Gastrocnemius medialis (tissue), 4 donors: ENCODE measurements at places on chromosomes 1 and 21. TPM values are rescaled to one million over a fixed set of nuclear protein-coding genes. Genes with fewer than 3 reads are reported as not detected.

Gene OR2AK2
- total RNA-seq: not detected

Gene SLC6A17
- total RNA-seq: not detected

Gene MROH9
- not detected for total RNA-seq

Gene GOLT1A
- 1.3 TPM for total RNA-seq

Gene TSPAN2
- 2.6 TPM for total RNA-seq

Gene TNFRSF4
- not detected for total RNA-seq

Gene LCE2A
- total RNA-seq: not detected

Gene UMODL1
- total RNA-seq: not detected

Gene TSSK3
- 1.8 TPM for total RNA-seq

Gene MIXL1
- total RNA-seq: not detected

Gene PFKL
- 15.3 TPM for total RNA-seq

DNA sequence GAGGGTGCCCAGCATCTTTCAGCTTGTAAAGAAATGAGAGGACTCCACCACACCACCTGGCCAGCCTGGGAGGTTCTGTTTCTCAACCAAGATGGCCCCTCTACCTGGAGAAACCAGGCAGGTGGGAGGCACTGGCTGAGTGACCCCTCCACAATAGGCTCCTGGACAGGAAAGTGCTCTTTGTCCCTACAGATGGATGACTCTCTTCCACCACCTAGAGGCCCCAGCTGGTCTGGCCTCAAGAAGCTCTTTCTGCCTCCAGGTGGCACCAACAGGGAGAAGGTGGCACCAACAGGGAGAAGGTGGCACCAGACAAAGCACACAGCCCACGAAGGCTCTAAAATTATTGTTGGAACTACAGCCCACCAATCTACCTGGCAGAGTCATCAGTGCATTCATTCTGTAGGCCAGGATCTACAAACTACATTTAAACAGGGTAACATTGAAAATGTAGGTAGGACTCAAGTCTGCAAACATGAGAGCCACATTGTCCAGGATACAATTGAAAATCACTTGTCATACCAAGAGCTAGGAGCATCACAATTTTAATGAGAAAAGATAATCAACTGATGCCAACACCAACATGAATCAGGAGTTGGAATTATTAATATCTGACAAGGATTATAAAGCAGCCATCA, 14.4 kb downstream of the TMPRSS3 start:
- no peak for DNase-seq

DNA sequence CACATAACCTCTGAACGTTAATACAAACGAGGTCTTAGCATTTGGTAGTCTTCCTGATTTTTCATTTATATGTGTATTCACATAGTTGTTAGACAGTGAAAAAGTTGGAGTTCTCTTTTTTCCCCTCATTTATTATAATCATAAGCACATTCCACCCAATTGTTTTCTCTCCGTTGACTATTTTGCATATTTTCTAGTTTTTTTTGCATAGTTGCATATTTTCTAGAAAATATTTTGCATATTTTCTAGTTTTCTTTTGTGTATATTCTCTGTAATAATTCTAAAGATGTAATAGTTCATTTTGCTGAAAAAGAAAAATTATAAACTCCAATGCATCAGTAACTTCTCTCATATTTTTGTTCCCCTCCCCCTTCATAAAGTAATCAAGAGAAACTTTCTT, 47.5 kb downstream of the FYB2 start:
- DNase-seq: no peak

GRCh38 chr1:85611425-85611824, 30.9 kb downstream of the CCN1 start:
- DNase-seq: no peak

DNA sequence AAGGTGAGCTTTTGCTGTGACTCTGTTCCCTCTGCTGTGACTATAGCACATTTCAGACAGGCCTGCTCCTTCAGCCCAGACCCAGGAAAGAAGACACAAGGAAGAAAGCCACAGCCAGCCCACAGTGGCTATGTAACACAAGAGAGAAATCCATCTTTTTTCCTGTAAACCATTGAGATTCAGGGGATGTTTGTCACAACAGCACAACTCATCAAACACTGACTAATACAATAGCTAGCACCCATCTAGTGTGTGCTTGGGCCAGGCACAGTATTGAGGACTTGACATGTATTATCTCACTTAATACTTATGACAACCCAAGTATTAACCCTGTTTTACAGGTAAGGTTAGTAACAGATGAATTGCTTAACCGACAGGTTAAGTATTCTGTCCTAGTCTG, 29.8 kb downstream of the TAS1R2 start:
- DNase-seq: no peak

- DNase-seq: no peak
Measured at GRCh38 chr1:243465738-243466137, 209.9 kb downstream of the SDCCAG8 start.

GRCh38 chr1:226574591-226575435, 26.2 kb downstream of the STUM start:
- DNase-seq: no peak

DNA sequence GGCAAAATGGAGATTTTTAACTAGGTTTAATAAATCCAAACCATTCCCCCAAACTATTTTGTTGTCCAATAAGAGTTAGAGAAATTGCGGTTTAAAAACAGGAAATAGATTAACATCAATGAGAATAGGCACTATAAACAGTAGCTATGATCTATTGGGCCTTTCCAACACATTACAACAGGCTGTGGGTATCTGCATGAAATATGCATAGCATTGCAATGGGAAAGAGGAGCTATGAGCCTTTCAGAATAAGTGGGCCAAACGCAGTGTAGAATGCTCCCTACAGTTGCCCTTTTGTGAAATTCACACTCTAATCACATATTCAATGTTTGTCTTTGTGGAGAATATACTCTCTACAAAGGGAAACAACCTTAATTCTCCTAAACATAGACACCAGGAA, 305.5 kb upstream of the PRMT6 start:
- no peak for DNase-seq

DNA sequence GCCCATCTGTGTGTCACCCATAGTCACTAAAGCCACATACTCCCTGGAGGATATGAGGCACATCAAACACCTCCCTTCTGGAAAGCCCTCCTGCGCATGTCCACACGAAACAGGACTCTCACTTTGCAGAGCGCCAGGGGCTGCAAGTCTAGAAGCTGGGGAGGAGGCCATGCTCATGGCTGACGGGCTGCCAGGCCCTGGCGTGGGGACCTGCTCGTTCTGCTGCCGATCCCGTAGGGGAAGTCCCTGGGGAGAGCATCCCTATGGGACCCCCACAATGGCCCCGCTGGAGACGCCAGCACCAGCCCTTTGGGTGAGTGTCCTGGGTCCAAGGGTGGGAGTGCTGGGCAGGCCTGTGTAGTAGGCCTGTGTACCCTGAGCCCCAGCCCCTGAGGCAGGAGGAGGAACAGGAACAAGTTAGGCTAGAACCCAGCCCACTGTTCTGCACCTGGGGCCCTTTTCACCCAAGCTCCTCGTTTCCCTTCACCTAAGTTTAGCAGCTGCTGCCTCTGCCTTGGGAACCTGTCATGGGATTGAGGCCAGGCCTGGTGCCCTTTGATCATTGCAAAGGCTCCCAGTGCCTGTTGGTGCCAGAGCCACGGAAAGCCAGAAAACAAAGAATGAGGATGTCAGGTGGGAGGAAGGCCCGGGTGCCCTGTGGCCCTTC, 9.9 kb downstream of the FAM3B start:
- no peak for DNase-seq

- no peak for DNase-seq
Measured at GRCh38 chr1:97331165-97331564, 589.7 kb downstream of the DPYD start.

DNA sequence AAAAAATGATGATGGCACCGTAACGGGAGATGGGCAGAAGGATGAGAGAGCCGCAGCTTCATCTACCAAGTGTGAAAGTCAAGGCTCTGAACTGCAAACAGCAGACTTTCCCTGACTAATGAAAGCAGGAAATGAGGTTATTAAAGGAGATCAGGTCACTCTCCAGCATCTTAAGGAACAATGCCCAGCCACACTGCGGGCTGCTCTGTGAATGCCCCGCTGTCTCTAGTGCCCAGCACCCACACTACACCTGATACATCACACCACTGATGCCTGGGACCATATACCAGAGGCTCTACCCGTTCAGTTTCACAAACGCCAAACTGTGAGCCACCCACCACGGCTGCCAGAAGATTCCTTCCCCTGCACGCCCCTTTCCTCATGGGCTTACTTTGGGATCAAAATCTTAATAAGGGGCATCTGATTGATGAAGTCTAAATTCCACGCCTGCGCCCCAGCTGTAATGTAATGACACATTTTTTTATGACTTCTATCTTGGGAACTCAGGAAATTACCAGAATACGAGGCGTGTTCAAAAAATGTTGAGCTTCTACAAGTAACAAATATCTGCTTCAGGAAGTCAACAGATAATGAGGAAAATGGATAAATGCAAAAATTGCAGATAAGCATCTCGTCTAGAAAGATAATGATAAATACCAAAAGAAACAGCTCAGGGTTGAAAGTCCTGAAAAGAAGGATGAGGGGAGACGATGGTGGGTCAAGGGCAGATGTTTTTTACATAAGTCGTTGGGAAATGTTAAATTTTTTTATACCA, 72.0 kb downstream of the MIS18A start:
- no peak for DNase-seq

DNA sequence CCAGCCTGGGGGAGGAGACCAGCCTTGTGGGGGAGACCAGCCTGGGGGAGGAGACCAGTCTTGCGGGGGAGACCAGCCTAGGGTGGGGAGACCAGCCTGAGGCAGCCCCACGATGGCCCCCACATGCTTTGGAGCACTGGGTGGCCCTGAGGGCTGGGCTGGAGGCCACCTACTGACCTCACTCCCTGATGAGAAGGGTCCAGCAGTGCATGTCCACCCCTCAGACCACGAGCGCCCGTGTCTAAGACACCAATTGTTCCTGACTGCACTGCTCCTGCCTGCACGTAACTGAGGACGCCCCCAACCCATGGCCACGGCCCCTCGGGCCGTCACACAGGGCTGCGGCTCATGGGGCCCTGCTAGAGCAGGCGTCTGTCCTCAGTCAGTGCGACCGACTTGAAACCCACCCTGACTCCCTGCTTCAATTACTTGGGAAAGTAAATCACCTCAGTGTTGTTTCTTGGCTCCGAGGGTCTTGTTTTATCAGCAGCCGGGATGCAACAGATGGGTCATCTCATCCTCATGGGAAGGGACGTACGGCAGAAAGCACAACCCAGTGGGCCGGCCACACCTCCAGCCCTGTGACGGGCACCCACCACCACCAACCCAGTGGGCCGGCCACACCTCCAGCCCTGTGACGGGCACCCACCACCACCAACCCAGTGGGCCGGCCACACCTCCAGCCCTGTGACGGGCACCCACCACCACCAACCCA, at the start of gene SPATC1L:
Gene SPATC1L (minus strand): TSS at position 550 of the 715 bp plus-strand sequence. CDS start 1,643 bp downstream, outside the sequence.
- no peak for DNase-seq

- no peak for DNase-seq
Measured at GRCh38 chr1:98059620-98060019, 138.8 kb upstream of the DPYD start.

GRCh38 chr1:54132495-54132894, 20.3 kb downstream of the CDCP2 start:
- no peak for DNase-seq

- DNase-seq: no peak
Measured at GRCh38 chr1:36520056-36520455, 37.3 kb upstream of the CSF3R start.

DNA sequence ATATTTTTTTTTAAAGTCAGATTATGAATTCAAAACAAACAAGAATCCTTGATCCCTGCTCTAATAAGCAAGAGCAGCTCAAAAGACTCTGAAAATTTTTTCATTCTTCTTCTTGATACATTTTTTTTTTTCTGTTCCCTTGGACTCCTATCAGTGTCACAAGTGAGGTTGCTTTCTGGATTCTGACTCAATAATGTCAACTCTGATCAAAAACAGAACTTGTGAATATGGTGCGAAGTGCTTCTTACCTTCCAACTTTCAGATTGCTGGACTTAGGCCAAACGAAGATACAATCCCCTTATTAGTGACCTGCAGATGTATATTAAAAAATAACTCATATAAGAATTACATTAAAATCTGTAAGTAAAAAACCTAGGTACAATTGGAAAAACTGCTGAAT, 136.1 kb downstream of the GPATCH2 start:
- no peak for DNase-seq

DNA sequence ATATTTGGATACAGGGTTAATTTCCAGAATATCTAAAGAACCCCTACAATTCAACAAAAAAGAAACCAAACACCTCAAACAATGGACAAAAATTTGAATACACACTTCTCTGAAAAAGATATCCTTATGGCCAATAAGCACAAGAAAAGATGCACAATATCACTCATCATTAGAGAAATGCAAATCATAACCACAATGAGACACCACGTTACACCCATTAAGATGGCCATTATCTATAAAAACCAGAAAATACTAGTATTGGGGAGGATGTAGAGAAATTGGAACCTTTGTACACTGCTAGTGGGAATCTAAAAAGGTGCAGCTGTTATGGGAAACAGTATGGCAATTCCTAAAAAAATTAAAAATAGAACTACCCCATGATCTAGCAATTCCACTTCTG, 4.9 kb downstream of the ADAM30 start:
- no peak for DNase-seq

DNA sequence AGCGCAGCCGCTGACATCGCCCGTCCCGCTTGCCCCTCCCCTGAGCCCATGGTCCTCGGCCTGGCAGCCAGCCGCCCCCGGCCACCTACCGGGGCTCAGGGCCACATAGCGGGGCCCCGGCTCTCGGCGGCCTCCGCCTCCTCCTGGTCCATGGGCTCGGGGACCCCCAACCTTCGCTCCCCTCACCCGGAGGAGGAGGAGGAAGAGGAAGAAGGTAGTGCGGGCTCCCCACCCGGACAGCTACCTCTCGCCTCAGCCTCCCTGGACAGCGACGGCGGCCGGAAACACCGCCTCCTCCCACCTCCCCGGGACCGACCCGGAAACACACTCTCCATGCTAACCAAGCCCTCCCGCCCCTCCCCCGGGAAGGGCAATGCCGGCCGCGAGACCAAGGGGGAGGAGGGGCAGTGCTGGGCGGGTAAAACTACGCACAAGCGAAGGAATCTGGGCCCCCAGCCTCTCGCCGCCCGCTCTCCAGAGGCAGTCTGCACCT, at the start of gene KIAA0319L:
Gene KIAA0319L (minus strand): TSS at position 286 of the 493 bp plus-strand sequence. CDS start 2,912 bp downstream, outside the sequence.
- DNase-seq: peak; percentile 82

DNA sequence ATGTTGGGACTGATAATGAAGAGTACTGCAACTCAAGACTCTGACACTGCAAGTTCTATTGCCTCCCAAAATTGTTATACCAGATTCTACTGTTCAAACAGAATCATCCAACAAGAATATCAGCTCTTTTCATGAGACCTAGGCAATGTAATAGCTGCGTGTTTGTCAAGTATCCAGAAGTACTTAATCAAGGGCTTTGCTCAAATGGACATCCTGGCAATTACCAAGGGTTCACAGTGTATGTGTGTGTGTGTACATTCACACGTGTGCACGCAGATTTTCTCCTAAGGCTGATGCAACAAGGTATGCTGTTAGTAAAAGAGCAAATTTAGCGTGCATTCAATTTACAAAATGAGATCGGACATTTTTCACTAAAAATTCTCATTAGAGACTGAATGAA, 174.6 kb downstream of the GABPA start:
- DNase-seq: no peak

- no peak for DNase-seq
Measured at GRCh38 chr21:39849014-39849655, 18.1 kb upstream of the PCP4 start.

- DNase-seq: peak; percentile 29
Measured at GRCh38 chr1:59947047-59947938, 20.7 kb upstream of the CYP2J2 start.

- DNase-seq: peak; percentile 70
Measured at GRCh38 chr1:94045465-94046056, 75.4 kb downstream of the ABCA4 start.

- no peak for DNase-seq
Measured at GRCh38 chr1:156765666-156766065, 1.7 kb upstream of the PRCC start.

GRCh38 chr1:3525551-3526482, 71.4 kb downstream of the ARHGEF16 start:
- no peak for DNase-seq
